Mucosa of descending colon (tissue), 3 donors: ENCODE measurements at places on chromosomes 4 and X.
A peak's percentile ranks its signal among the peaks of the same experiment; 100 is the strongest.

DNA sequence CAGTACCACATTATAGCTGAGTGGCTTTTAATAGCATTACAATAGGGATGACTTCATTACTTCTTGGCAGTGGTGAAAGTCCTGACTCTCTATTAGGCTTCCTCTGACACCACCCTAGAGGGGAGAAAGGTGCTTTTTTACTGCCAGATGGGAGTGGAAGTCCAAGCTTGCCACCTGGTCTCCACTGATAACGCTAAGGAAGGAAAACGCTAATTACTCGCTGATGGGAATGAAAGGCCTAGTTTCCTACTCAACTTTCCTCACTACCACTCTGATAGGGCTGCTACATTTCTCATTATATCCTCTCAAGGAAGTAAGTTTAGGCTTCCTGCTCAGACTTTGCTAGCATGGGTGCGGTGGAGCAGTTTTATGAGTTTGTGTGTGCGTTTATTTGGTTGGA lies 62.3 kb upstream of the PAGE3 start:
- no peak for DNase-seq

DNA sequence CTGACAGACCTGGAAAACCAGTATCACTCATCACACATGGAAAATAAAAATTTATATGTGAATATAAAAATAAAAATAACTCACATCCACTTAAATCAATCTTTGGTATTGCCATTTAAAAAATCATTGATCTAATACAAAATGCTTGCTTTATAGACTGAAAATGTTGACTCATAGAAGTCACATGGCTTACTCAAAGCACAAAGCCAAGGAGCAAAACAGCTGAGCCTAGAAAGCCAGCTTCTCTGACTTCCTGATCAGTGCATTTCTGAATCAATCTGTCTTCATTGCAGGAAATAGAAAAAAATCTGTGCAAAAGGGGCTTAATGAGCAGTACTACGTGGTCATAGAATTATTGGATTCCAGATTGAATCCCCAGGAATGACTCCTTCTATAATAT lies 176.9 kb upstream of the HS3ST1 start:
- DNase-seq = no peak

DNA sequence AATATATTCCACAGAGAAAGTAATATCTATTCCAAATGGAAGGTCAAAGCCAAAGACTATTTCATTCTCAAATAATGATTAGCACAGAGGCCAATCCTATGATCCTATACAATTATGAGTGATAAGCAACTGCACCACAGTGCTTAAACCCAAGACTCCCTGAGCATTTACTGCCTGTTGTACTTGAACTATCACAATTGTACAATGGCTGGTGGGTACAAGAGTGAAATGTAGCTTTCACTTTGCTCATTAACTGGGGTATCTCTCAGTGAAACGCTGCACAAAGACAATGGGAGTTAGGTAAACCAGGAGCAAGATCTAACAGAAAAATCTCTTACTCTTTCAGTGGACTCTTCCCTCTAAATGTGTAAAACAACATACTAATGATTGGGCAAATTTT lies 24.3 kb downstream of the ABCG2 start:
- no peak for DNase-seq

- peak; percentile 19 for DNase-seq
Observed at GRCh38 chr4:42906891-42907759, 14.6 kb downstream of the GRXCR1 start.

GRCh38 chr4:174828845-174829701 lies at the start of gene GLRA3:
Gene GLRA3, minus strand, starts transcription at chr4:174829247. Its CDS starts 436 bp downstream, at chr4:174828811.
- peak; percentile 24 for DNase-seq

DNA sequence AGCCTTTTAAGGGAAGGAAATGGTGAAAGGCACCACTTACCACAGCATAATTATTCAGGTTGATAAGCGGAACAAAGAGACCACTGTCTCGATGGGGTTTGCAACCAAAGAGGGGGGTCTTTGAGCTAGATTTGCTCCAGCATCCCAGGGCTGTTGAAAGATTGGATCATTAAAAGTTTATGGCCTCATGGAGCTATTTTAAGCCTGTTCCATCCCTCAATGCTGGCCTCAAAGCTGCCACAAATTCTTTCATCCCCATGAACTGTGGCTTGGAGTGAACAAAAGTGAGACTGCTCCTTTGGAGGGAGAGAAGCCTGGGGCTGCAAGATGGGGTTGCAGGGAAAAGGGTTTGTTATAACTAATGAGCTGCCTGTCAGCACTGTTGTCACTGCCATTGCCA lies 209.8 kb downstream of the RTL9 start:
- DNase-seq = no peak

GRCh38 chr4:2741626-2742025 lies 14.5 kb downstream of the TNIP2 start:
- DNase-seq = no peak

- no peak for DNase-seq
Observed at GRCh38 chrX:20974326-20974725, 399.9 kb upstream of the CNKSR2 start.

- no peak for DNase-seq
Observed at GRCh38 chr4:71584585-71584984, 199.3 kb downstream of the GC start.

- no peak for DNase-seq
Observed at GRCh38 chr4:114606245-114606644, 7.6 kb downstream of the UGT8 start.

DNA sequence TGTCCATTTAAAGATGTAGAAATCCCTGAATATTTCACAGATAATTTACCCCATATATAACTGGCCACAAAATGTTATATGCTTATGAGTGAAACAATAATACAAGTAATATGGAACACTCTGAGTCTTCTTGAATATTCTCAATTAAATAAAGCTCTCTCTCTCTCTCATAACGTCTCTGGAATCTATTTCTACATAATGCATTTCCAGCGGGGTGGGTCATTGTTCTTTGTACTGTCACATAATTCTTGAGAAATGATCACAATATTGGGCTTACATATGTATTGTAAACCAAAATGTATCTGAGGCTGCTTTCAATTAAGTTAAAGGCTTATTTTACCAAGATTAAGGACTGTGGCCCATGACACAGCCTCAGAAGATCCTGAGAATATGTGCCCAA lies 596.3 kb downstream of the FAT4 start:
- DNase-seq = no peak

- no peak for DNase-seq
Observed at GRCh38 chr4:173280998-173281397, 53.2 kb downstream of the HMGB2 start.

DNA sequence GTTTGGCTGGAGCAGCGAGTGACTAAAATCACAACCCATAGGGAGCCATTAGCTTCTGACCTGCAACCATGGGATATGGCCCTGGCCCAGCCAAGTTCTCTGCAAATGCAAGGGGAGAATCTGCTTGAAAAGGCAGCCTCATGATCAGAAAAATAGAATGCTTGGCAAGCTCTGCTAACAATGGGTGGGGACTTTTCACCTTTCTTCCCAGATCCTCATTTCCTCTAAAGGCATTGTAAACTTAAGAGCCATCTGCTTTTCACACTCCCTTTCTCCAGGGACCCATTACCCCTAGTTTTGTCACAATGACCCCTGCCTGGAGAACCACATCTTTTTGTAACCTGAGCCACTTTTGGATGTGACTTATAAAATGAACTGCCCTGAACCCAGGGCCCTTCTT lies 104.3 kb downstream of the PARM1 start:
- no peak for DNase-seq

DNA sequence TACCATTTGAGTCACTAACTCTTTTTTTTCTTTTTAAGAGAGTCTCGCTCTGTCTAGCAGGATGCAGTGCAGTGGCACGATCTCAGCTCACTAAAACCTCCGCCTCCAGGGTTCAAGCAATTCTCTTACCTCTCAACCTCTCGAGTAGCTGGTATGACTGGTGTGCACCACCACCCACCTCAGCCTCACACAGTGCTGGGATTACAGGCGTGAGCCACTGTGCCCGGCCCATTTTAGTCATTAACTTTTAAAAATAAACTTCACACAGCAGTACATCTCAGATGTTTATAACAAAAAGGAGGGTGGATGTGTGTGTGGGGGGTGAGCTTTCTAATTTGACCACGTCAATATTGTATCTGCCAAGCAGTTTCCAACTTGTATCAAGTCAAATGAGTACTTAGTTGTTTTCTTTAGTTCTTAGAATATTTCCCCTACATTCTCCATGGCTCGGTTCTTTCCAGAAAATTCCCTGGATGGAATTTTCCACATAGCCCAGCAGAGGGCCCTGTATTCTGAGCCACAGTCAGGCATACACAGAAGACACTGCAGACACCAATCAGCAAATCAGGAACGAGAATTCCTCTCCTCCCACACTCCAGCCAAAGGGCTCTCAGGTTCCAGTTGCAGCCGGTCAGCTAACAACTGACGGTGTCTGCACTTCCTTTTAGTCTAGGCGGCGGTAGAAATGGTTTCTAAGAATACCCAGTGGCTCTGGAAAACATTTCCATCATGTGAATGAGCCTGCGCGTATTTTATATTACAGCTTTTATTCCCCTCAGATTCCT lies 20.1 kb upstream of the ARAF start:
- peak; percentile 67 for DNase-seq

GRCh38 chr4:122746485-122746965 lies 14.0 kb downstream of the BBS12 start:
- no peak for DNase-seq
